GM20000 (cell line): ENCODE measurements at places on chromosomes 6 and 20.

DNA sequence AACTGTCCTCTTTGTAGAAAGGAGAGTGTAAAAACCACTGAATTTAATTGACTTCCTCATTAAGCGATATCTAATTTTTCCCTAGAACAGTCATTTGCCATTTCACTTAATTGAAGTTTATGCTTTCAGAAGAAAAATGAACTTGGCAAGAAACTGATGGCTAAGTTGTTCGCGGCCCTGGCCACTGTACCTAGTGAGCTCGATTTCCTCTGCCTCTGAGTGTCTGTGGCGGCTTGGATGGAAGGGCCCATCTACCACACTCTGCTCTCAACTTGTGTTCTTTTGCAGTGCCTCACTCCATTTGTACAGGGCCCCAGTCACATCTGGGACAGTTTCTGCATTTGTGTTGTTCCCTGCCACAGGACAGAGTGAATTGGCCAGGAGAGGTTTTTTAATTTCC lies 102.9 kb downstream of the BCAS1 start:
- no peak for DNase-seq

- no peak for DNase-seq
Observed at GRCh38 chr6:22888163-22888752, 318.9 kb downstream of the HDGFL1 start.

DNA sequence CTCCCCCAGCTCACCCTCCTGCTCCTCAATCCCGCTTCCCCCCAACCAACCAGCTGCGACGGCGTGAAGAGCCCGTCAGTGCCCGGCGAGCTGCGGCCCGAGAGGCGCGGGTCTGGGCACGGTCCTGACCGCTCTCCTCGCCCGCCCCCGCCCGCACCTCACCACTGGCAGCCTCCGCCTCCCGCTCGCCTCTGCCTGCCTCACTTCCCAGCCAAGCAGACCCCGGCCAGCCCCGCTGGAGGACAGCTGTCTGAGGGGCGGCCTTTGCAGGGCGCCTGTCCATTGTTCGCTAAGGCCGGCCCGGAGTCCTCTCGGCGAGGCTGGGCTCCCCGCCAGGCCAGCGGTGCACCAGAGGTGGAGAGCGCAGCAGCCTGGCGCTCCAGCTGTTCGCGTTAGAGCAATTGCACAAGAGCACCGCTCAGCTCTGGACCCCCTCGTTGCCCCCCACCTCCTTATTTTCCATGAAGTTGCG lies 1.3 kb downstream of the SOBP start:
- DNase-seq = peak; percentile 32

- no peak for DNase-seq
Observed at GRCh38 chr6:11999246-11999645, 12.9 kb upstream of the HIVEP1 start.

GRCh38 chr20:61355585-61355984 lies 103.5 kb downstream of the CDH4 start:
- no peak for DNase-seq

DNA sequence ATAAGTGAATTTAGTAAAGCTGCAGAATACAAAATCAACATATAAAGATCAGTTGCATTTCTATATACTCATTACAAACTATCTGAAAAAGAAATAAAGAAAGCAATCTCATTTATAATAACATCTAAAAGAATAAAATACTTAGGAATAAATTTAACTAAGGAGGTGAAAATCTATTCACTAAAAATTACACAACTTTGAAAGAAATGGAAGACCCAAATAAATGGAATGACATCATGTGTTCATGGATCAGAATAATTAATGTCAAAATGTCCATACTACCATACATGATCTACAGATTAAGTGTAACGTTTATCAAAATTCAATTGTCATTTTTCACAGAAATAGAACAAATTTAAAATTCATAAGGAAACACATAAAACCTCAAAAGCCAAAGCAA lies 194.9 kb downstream of the TINAG start:
- no peak for DNase-seq

DNA sequence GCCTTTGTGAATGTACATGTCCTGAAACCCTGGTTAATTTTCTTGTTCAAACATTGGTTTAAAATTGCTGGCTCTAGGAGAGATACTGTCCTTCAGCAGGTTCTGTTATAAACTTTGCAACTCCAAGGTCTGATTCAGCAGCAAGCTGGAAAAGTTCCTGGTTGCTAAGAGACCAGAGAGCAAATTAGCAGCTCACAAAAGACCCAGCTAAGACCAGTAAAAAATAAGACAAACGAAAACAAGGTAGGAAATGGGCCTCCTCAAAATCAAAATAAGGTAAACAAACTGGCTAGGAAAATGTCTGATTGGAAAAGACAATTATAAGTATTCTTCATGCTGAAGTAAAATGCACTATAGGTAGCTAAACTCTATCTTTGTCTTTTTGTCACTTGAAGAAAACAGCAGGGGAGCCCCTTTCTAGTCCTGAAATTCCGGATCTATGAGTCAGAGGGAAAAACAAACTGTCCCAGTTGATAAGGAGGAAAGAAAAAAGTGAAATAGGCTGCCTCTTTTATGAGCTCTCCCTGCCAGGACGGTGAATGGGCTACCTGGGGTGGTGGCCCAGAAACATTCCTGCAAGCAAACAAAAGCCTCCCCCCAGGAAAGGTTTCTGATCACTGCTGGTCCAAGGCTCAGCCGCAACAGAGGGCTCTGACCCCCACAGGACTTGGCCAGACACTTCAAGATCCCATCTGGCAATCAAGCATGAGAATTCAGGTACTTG lies 41.6 kb downstream of the UNC5CL start:
- no peak for DNase-seq

GRCh38 chr6:16979677-16980370 lies 122.0 kb upstream of the STMND1 start:
- DNase-seq = no peak

- DNase-seq = no peak
Observed at GRCh38 chr20:2314759-2315439, 19.1 kb downstream of the TGM3 start.

DNA sequence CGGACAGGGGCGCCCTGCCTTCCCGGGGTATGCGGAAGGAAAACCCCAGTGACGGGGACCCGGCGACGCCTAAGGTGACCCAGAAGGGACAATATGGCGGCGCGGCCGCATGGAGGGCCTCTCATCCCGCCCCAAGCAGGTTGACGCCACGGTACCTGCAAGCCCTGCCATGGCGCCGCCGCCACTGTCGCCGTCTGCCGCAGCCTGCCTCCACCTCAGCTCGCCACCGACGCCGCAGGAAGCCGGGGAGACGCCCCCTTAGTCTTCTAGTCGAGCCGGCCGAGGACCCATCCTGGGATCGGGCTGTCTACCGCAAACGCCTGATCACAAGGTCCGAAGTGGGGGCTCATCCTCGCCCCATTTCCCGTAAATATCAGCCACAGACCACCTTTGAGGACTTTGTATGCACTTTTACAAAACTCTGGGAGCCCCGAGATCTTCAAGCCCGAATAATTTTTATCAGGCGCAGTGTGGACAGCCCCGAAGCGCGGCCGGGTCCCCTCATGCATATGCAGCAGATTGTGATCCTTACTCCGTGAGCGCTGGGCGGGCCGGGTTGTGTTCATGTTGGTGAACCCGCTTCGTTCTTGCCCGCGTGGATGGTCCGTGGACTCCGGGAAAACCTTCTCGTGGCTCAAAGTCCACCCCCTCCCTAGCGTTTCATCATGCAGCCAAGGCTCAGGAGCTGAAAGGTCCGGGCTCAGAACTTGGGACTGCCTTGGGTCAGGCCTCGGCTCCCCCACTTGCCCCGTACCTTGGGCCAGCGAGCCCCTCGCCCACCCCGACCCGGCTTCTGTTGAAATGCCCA lies at the start of gene BLCAP:
Gene BLCAP (minus strand): TSS at position 239 of the 808 bp plus-strand sequence. CDS start 8,702 bp downstream, outside the sequence.
- peak; percentile 97 for DNase-seq

- no peak for DNase-seq
Observed at GRCh38 chr6:148986608-148987007, 239.8 kb downstream of the UST start.

- no peak for DNase-seq
Observed at GRCh38 chr6:92275150-92275549, 1144.2 kb downstream of the EPHA7 start.

DNA sequence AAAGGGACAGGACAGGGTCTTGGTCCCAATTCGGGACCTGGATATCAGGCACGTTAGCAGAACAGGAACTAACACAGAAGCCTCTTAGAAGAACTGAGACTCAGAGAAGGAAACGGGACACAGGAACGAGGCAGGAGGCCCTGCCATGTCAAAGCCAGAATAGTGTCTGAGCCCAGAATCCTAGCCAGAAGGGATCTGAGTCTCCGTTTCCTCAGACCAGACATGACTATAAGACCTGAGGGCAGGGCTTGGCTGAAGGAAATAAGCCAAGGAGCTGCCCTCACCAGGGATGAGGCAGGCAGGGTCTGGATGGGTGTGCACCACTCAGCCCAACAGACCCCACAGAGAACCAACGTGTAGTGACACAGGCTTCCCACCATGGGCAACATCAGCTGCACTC lies 40.3 kb downstream of the TRERF1 start:
- no peak for DNase-seq

DNA sequence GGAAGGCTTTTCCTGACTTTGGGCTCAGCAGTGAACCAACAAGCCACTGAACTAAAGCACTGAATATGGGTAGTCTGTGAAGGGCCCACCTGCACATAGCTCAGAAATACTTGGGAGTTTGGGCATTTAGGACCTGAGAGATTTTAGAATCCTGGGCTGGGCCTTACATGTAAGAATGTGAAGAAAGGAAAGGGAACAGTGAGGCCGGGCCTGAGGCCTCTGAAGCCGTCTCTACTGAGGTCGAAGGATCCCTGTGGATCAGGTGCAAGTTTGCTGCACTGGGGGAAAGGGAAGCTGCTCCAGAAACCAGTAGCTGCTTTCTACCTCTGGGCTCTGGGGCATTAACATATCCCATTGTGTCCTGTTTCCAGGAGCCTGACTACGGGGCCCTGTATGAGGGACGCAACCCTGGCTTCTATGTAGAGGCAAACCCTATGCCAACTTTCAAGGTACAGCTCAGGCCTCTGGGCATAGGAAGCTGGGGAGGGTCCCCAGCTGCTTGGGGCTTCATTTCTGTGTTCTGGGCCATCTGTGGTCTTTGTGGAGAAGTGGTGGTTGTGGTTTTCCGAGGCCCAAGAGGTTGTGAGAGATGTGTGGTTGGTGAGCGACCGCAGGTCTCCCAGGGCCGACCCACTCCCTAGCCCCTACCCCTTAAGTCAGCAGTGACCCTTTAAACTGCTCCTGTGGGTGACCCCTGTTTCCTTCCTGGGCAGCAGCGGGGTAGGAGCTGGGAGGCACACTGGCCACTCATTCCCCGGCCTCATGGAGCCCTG lies 30.3 kb downstream of the PLCG1 start:
- no peak for DNase-seq

GRCh38 chr6:169029861-169030260 lies 223.8 kb downstream of the THBS2 start:
- DNase-seq = no peak

DNA sequence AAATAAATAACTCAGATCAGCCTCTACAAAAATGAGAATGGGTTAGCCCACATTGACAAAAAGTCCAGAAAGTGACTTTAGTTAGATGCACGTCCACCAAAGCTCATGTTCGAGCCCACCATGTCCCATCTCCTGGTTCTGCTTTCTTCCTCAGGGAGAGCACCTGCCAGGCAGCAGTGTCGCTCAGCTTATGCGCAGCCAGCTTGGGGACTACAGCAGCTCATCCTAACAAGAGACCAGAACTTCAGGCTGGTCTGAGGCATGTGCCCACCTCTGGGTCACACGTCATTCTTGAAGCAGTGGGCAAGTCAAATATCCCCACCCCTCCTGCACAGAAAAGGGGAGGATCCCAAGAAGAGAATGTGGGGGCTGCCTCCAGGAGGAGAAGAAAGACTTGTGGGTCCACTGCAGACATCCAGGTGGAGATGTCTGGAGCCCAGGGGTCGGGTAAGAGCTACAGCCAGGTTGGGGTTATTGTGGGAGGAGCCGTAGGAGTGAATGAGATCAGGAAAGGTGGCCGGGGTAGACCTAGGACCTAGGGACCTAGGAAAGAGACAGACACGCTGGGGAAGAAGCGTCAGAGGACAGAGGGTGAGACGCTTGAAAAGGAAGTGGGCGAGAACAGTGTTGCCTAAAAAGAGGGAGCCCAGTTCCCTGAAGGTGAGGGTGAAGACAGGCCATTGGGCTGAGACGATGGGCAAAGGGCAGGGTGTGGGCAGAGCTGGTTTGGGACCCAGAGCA lies 52.5 kb downstream of the SSR1 start:
- no peak for DNase-seq

DNA sequence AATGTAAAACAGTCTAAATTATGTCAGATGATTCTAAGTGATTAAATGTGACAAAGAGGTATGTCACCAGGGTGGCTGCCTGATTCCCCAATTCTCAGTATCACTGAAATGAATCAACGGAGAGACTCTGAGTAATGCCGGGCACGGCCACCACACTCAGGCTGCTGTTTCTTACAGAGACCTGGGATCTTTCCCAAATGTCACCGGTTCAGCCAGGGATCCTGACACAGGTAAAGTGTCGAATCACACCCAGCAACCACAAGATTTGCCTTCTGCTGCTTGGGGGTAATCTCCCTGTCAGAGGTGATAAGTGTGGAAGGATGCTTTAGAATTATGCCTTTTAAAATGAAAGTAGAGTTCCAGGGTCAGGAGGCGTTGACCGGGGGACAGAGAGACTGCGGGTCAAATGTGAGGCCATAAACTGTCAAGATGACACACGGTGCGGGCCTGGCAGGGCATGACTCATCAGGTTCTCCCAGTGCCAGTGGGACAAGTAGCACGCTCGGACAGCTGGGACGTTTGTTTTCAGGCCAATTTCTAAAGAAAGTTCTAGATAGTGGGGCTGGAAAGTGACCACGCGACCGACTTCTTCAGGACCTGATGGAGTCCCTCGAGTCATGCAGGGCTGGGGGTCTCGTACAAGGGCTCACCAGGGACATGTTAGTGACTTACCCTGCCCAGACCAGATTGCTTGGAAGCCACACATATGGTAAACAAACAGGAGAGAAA lies 48.9 kb downstream of the PRDM1 start:
- no peak for DNase-seq

GRCh38 chr6:79648328-79648727 lies 17.2 kb downstream of the SH3BGRL2 start:
- DNase-seq = no peak

DNA sequence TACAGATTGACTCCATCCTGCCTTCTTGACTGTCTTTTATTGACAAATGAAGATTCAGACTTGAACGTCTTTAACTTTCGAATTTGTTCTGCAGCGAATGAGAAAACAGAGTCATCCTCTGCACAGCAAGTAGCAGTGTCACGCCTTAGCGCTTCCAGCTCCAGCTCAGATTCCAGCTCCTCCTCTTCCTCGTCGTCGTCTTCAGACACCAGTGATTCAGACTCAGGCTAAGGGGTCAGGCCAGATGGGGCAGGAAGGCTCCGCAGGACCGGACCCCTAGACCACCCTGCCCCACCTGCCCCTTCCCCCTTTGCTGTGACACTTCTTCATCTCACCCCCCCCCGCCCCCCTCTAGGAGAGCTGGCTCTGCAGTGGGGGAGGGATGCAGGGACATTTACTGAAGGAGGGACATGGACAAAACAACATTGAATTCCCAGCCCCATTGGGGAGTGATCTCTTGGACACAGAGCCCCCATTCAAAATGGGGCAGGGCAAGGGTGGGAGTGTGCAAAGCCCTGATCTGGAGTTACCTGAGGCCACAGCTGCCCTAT lies 12.2 kb downstream of the BRD2 start:
- no peak for DNase-seq

- DNase-seq = no peak
Observed at GRCh38 chr6:142406131-142406530, 104.3 kb downstream of the ADGRG6 start.

GRCh38 chr6:75762063-75762462 lies 13.0 kb downstream of the MYO6 start:
- no peak for DNase-seq
